ENCODE measurements at places on chromosomes 1 and 21.

DNA sequence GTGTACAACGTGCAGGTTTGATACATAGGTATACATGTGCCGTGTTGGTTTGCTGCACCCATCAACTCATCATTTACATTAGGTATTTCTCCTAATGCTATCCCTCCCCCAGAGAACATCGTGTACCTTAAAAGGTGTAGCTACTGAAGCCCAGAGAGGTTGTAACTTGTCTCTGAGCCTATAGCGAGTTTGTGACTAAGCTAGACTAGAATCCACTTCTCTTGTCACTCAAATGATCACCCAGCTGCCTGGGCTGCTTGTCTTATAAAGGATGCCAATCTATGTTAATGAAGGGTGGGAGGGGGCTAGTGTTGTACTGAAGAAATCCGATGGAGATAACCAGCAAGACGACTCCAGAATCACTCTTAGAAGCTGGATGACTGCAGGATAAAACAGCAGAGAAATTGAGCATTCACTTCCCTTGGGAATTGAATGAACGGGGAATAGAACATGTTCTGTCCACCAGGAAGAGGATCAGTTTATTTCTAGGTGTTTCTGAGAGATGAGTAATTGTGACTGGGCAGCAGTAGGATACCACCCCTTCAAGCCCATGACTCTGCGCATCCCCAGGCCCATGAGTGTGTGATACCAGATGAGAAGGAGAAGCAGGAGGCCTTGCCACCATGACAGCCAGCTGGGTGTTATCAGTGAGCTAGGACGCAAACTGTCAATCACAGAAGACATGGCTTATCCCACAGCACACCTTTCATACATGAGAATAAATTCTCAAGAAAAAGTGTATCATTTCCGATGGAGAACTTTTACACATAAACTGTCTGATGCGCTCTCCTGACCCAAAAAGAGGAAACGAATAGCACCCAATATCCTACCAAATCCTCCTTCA lies 390.4 kb downstream of the NTNG1 start:
- DNase-seq = no peak

GRCh38 chr21:25220169-25220568 lies 387.1 kb downstream of the MRPL39 start:
- no peak for DNase-seq

DNA sequence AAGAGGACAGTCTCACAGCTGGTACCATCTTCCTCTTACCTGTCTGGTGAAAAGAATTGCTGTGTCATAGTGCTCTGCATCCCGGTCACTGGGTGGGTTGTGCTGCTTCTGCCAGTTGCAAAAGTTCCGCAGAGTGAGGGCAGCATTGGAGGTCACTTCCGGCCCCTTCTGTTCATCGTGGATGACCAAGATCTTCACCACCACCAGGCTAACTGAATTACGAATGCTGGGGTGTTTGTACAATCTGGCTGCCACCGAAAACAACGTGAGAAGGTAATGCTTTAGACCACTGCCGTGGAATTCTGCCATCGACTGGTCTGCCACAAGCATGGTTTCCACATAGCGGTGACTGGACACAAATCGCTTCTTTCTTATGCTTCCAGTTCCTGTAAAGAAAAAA lies 2.9 kb downstream of the ADAMTS1 start:
- no peak for DNase-seq

DNA sequence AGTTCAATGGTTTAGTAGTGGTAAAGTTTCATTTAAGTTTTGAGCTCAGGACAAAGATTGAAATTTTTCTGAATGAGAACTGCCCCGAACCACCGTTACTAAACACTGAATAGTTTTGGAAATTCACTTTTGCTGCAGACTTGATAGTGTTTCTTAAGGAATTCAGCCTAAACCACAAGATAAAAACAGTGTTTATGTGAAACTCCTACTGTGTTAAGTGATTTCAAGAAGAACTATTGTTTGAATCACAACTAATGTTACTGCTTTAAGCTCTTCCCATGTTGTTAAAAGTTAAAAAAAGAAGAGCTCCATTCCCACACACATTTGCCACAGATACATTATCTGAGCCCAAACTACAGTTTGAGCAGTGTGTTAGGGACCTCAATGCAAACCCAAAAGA lies 159.2 kb downstream of the DYRK1A start:
- DNase-seq = no peak

GRCh38 chr21:16154951-16155635 lies 425.3 kb downstream of the USP25 start:
- no peak for DNase-seq

DNA sequence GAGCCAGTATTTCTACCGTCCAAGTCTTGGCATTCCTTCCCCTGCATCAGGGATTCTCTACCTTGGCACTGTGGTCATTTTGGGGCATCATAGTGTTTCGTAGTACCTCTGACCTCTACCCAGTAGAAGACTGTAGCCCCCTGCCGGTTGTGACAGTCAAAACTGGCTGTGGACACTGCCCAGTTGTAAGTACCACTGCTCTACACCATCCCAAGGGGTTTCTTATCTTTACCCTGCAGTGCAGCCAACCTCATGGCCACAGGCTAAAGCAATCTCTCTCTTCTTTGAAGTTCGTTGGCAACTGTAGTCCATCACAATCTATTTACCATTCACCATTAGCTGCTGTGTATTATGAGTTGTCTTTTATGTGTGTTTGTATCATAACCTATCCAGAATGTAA lies 29.3 kb upstream of the ERO1B start:
- no peak for DNase-seq

GRCh38 chr1:51491166-51491981 lies 27.7 kb downstream of the EPS15 start:
- no peak for DNase-seq

DNA sequence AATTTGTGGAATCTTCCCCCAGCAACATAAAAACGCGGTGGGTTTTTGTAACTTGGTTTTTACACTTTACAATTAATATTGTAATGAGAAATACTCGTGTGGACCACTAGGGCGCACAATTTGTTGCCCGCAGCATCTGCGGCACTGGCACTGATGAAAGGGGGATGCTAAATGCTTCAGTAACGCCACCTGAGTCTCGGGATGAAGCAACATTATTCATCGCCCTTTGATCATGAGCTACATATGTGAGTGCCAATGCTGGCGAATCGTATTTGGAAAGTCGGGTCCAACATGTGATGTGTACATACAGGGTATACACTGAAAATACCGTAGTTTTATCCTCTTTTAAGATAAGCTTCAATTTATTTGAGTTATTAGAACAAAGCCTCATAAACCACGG lies 34.2 kb upstream of the COX20 start:
- peak; percentile 74 for DNase-seq

- no peak for DNase-seq
Measured at GRCh38 chr1:225451340-225451739, 23.5 kb upstream of the LBR start.

- DNase-seq = no peak
Measured at GRCh38 chr21:37757606-37758376, 158.5 kb downstream of the KCNJ6 start.

DNA sequence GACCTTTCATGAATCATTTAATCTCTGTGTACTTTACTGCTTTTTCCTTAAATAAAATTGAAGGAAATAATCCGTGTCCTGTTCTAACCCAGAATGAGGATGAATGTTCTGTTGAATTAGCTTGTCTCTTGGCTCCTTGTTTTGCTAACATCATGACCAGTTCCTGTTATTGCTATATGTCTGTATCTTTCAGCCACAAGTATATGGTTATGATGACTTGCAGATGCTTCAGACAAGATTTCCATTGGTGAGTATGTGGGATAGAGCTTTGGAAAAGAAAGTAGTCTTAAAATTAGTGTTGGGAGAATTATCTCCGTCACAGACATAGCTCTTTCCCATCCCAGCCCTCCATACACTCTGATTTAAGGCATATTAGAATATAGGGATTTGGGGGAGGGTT lies 13.6 kb upstream of the HAX1 start:
- DNase-seq = no peak

GRCh38 chr1:165434281-165434680 lies 10.6 kb downstream of the RXRG start:
- DNase-seq = no peak

DNA sequence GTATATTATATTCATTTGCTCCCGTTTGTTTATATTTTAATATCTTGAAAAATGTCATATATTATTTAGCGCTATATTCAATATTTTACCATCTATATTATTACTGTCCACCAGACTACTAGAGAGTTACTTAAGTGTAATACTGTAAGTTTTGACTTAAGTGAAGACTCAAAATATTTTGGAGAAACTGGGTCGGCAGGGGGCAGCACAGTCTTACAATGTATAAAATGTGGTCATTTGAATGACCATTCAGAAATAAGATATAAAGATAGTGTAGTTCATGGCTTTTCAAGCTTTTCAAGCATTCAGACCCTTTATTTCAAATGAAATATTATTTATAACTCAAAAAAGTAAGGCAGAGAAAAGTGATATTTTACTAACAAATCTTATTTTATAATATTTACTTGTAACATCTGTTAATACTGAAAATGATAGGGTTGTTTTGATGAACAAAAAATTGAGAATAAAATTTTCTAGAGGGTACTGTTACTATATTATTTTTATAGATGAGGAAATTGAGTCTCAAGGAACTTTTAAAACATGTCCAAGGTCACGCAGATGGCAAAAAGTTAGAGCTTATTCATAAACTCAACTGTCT lies 89.0 kb upstream of the SERTAD4 start:
- peak; percentile 38 for DNase-seq

DNA sequence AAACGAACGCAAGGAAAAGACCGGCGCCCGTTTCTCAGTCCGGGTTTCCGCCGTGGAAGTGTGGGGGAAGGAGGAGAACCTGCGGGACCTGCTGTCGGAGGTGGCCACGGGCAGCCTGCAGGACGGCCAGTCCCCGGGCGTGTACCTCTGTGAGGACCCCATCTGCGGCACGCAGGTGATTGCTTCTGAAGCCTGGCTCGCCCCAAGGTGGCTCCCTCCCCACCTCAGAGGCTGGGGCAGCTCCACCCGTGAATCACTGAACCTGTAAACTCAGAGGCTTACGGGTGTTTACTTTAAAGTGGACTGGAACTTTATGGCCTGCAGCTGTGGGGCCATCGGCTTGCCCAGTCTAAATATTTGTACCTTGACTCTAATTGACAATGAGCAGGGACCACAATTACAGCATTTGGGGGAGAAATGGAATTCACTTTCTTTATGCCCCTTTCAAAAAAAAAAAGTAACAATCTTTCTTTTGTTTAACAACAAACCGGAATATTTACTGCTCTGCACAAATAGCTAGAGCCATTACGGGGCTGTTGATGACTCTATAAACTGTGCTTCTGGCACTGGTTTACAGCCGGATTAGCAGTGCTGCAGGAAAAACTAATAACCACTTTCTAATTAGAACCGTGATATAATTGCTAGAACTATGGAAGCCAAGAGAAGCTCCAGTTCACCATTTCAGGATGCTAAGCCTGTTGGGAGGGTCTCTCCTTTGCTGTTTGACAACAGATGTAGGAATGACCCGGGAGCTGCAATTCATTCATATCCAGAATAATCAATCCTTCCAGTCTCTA lies 454.8 kb downstream of the KIF26B start:
- no peak for DNase-seq

DNA sequence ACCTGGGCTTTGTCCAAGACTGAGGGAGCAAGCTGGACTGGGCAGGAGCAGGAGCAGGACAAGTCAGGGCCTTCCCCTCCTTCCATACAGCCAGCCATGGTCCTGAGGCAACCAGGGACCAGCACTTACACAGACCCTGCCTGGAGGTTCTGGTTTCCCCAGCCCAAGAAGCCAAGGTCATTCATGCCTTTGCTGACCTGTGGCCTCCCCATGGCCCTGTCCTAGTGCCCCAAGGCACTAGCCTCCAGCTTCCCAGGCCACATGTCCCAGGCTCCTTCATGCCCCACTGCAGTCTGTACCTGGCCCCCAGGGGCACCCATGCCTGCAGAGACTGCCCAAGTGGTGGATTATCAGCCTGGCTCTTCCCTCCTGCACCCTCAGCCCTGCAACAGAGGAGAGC lies 243.9 kb downstream of the TOMM20 start:
- no peak for DNase-seq

Data from HEK293T (cell line).